ENCODE measurements at places on chromosomes 3 and 15.

- no peak for DNase-seq
Measured at GRCh38 chr3:123422457-123422856, 26.4 kb downstream of the ADCY5 start.

DNA sequence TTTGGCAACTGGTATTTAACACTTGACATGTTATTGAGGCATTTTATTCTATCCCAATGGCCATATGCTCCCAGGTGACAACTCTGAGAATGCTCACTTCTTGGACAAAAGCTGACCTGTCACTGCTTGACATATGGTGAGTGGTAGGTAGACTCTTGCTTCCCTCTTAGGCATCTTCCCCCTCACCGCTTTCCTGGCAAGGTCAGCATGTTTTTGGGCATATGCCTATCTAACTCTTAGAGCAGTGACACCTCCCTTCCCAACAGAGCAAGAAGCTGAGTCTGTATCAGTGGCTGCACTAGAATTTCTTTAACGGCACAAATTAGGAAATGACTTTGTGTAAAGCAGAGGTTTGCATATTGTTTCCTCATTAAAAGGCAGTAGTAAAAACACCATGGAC lies 300.7 kb downstream of the OXSM start:
- no peak for DNase-seq

DNA sequence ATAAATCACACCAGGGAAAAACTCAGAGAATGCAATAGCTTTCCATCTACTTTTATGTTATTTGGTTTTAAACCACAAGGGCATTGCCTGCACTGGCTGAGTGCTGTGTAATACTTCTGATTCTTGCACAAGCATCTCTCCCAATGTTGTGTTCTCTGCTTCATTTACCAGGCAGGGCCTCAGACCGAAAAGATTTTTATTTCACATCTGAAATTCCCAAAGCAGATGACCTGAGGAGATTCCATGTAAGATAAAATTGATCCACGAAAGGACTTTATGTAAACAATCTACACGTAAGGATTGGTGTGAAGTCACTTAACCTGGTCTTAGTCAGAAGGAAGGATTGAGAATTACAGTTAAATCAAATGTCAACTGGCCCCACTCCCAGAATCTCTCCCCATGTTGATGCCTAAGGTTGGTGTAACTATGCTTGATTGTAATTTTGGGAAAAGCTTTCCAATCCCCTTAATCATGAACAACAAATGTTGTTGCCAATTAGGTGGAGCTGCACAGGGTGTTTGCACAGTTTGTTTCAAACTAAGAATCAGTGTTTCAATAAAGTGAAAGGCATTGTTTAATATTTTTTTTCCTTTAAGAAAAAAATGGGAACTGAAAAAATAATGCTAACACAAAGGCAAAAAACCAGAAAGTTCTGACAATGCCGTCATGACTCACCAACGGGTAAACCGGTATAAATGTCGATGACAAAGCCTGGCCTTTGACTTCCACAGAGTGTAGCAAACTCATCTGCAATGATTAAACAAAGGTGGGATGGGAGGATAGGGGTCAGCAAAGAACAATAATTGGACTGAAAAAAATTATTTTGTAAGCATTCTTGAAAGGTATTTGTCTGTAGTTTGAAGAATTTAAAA lies 128.6 kb downstream of the DUT start:
- DNase-seq: no peak

GRCh38 chr3:174438501-174439145 lies 420.5 kb upstream of the NAALADL2 start:
- DNase-seq: no peak

DNA sequence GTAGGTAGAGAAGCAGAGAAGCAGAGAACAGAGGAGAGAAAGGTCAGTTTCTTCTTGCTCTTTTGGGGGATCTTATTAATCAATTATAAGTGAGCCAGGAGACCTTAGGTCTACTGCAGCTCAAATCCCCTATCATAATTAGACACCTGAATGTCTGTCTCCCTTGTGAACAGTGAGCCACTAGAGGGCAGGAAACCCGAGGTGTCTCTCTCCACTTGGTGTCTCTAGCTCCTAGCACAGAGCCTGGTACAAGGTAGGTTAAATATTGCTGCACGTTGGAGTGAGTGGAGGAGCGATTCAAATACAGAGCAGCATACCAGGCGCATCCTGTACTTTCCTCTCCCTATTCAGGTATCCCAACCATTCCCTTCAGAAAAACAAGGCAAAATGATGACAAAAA lies 2.0 kb upstream of the ST8SIA2 start:
- DNase-seq: no peak

DNA sequence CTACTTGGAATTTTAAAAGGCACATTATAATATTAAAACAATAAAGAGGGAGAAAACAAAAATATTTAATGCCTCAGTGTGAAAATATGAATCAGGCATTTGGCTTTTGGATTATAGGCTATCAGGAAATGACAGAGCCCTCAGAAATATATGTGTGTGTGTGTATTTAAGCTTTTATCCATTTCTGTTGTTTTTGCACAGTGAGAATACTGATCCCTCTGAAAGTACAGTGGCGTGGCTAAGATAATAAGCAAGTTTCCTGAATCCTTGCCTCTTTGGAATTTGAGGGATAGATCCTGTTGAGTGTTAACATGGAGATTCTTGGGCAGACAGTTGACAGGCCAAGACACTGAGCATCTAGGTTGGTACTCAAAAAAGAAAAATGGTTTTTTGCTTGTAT lies 234.8 kb upstream of the ZBTB20 start:
- DNase-seq: no peak

GRCh38 chr3:32440611-32441350 lies 49.1 kb downstream of the CMTM7 start:
- DNase-seq: no peak

DNA sequence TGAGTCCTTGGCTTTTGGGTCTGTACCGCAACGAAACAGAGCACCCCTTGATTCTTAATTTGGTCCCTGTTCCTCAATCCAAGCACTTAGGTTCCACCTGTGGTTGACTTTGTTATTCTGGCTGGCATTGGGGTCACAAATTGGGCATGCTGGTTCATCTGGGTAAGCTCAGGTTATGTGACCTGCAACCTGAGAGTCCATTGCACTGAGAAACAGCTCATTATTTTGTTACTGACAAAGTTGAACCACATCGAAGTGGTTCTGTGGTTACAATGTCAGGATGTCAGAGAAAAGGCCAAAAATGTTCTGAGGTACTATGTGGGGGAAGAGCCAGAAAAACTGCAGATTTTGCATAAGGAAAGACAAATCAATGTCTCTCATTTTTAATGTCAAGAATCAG lies 74.2 kb downstream of the ZNF621 start:
- DNase-seq: no peak

DNA sequence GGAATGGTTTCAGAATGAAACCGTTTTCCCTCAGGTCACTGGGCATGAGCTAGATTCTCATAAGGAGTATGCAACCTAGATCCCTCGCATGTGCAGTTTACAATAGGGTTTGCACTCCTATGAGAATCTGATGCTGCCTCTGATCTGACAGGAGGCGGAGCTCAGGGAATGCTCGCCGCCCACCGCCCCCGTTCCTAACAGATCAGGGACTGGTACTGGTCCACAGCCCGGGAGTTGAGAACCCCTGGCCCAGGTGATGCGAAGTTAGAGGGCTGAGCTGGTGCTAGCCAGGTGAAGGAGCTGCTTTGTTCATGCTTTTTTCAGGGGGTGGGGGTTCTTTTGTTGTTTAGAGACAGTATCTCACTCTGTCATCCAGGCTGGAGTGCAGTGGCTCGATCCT lies 15.5 kb upstream of the PLXNA1 start:
- DNase-seq: peak; percentile 37

DNA sequence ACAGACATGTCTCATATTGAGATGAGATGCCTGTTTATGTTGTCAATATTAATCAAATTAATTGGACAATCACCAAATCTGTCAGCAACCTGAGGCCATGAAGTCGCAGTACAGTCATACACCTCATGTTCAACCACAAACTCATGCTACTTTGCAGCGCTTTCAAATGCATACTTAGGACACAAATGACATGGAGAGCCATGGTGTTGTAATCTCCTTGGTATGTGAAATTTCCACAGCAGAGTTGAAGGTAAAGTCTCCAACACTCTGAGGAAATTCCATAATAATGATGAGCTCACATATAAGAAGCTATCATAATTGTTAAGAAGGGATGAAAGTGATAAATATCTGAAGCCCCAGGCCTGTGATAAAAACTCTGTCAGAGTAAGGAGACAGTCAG lies 873.9 kb downstream of the MCTP2 start:
- no peak for DNase-seq

- peak; percentile 88 for DNase-seq
Measured at GRCh38 chr15:77959432-77959879, 118.1 kb downstream of the TBC1D2B start.

DNA sequence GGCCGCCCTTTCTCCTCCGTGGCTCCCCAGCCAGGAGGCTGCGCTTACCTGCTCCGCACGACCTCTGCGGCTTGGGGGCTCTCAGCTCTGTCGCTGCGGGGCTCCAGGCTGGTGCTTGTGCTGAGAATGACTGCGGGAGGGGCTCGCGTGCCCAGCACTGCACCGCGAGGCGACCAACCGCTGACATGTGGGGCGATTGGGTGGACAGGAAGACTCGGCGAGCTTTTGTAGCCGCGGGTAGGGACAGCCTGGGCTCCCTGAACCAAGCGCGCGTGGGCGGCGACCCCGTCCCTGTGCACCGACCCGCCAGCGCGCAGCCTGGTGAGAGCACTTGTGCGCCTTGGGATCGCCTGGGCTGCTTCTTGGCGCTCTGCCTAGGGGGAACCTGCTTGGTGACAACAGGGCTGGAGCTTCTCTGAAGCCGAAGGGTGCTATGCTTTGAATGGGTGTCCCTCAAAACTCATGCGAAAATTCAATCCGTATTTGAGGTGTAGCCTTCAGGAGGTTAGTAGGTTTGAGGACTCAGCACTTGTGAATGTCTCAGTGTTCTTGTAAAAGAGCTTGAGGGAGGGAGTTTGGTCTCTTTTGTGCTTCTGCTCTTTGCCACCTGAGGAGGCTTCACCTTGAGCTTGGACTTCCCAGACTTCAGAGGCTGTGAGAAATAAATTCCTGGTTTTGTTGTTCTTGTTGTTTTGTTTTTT lies 50.4 kb downstream of the IL12A start:
- peak; percentile 67 for DNase-seq

All from lower lobe of right lung (tissue), 2 donors.